ENCODE measurements at places on chromosomes 16 and 17.
A peak's percentile ranks its signal among the peaks of the same experiment; 100 is the strongest.

DNA sequence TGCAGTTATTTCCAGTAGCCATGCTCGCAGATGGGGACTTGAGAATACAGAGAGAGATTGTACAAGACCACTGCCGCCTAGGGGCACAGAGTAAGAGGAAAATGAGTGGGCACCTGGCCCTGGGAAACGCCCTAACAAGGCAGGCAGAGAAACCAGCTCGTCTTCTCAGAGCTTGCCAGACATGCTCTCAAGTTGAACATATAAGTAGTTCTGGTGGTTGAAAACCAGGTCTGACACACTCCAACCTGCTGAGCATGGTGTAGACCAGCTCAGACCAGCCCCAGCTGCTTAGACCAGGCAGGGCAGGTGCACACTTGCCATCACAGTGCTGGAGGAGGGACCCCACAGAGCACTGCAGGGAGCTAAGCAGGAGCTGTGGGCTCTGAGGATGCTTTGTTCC, 250.5 kb downstream of the CPPED1 start:
- no peak for DNase-seq
- no peak overlapping the region for H3K4me3 ChIP-seq
- no peaks in the 10 kb centered on the region for H3K36me3 ChIP-seq
- H3K27me3 ChIP-seq, result no peaks in the 10 kb centered on the region
- no peaks in the 10 kb centered on the region for H3K4me1 ChIP-seq

DNA sequence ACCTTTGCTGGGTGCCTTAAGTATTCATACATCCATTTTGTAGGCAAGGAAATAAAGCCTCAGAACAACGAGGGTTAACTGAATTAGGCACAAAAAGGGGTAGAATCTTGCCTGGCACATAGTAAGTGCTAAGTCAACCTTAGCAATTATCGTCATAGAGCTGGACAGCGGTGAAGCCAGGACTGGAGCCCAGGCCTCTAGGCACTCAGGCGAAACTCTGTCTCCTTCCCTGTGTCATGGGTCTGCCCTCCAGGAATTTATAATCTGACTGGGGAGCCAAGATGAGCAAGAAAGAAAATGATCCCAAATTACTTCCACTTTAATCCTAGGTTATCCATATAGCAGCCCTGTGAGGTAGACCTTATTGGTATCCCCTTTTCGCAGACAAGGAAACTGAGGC, 61.4 kb downstream of the KATNIP start:
- no peak overlapping the region for H3K4me3 ChIP-seq
- DNase-seq, result no peak
- no peaks in the 10 kb centered on the region for H3K36me3 ChIP-seq
- no peaks in the 10 kb centered on the region for H3K4me1 ChIP-seq
- H3K27me3 ChIP-seq, result no peaks in the 10 kb centered on the region

GRCh38 chr16:591892-592517, 2.1 kb downstream of the RAB40C start:
- no peak overlapping the region for H3K4me3 ChIP-seq
- H3K4me1 ChIP-seq, result peaks cover 33% of the 10 kb centered on the region
- no peaks in the 10 kb centered on the region for H3K36me3 ChIP-seq

DNA sequence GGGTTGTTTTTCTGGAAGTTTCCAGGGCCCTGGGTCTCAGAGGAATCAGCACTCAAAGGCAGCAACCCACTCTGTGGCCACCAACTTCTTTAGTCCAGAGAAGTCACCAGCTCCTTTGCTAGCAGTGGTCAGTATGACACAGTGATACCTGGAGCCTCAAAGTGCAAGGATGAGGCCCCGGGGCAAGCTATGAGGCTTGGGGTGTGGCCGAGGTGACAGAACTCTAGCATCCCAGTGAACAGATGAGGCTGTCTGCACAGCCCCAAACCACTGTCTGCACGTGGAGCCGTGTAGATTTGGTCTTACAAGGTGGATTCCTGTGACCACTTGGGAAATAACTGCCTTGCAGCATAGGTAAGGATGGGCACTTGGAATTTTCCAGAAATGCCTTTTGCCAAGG, 24.9 kb downstream of the TEKT5 start:
- H3K4me1 ChIP-seq, result no peaks in the 10 kb centered on the region
- H3K36me3 ChIP-seq, result no peaks in the 10 kb centered on the region
- no peak overlapping the region for H3K4me3 ChIP-seq
- H3K27me3 ChIP-seq, result no peaks in the 10 kb centered on the region
- H3K27ac ChIP-seq, result no peak overlapping the region

DNA sequence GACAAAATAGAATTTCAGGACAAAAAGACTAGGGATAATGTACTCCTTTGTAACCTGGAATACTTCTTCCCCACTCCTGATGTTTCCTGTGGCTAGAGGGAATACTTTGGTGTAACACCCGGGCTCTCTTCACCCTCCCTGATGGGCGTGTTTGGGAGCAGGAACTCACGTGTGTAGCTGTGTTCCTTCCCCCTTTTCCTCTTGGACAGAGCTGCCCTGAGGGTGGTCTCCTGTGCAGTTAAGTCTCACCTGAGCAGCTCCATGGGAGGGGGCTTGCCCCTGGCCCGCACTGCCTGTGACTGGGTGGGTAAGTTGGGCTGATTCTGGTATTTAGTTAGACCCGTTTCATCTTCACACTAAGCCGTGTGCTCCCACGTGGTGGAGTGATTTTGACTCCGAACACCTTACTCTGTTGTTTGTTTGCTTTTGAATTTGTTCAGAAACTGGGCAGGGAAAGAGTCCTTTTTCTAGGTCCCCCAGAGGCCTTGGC, 87.9 kb downstream of the OR1D5 start:
- H3K4me1 ChIP-seq, result no peaks in the 10 kb centered on the region
- H3K27ac ChIP-seq, result no peak overlapping the region
- H3K36me3 ChIP-seq, result no peaks in the 10 kb centered on the region
- H3K4me3 ChIP-seq, result no peak overlapping the region
- H3K27me3 ChIP-seq, result no peaks in the 10 kb centered on the region

DNA sequence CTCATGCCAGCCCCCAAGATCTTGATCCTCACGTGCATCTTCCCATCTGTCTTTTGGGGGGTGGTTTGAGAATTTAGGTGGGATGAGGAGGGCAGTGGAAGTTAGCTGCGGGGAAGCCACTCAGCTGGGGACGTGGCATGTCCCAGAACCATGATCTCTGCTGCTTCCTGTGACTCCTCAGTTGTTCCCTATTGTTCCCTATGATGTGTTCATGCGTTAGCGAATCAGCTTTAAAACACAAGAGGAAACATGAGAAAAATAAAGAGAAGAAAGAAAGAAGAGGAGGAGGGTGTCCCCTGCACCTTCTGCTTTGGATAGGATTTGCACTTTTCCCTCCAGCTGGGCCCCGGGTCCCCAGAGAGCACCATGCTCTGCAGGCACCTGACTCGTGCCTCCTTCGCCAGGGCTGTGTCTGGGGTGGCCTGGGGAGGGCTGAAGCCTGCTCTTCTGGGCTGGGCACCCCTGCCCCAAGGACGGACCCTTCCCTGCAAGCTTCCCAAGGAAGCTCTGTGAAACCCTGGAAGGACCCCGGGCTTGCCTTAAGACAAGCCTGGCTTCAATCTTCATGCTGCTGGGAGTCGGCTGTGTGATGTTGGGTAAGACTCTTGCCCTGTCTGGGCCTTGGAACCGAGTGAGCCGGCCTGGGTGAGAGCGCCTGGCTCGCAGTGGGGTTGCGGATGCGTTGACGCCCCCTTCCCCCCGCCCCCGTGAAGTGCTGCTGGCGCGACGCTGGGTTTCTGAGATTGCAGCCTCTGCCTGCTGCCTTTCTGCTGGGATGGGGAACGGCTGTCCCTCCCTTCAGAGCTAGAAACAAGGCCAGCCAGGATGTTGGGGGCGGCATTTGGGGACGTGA, 62.8 kb upstream of the CIBAR2 start:
- no peak overlapping the region for H3K4me3 ChIP-seq
- H3K36me3 ChIP-seq, result no peaks in the 10 kb centered on the region
- peaks cover 64% of the 10 kb centered on the region for H3K4me1 ChIP-seq
- H3K27me3 ChIP-seq, result no peaks in the 10 kb centered on the region
- no peak for DNase-seq

DNA sequence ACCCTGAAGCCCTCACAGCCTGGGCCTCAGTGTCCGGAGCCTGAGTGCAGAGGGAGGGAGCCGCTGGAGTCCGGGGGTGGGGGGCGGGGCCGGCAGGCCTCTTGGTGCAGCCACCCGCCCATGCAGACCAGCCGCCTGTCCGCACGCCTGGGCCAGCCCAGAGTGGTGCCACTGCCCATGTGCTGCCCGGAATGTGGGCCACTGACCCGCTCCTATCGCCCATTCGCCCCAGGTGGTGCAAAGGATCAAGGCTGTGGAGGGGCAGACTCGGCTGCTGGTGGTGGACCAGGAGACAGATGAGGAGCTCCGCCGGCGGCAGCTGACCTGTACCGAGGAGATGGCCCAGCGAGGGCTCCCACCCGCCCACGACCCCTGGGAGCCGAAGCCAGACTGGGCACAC, 2.6 kb downstream of the NHERF2 start:
- DNase-seq, result no peak
- no peak overlapping the region for H3K27ac ChIP-seq
- H3K27me3 ChIP-seq, result no peaks in the 10 kb centered on the region
- peaks cover 25% of the 10 kb centered on the region for H3K4me1 ChIP-seq

GRCh38 chr16:12896562-12896961, 4.8 kb upstream of the SHISA9 start:
- H3K36me3 ChIP-seq, result no peaks in the 10 kb centered on the region
- H3K4me1 ChIP-seq, result peaks cover 4% of the 10 kb centered on the region
- H3K27me3 ChIP-seq, result no peaks in the 10 kb centered on the region
- no peak overlapping the region for H3K4me3 ChIP-seq
- DNase-seq, result no peak

- DNase-seq, result no peak
- H3K4me3 ChIP-seq, result no peak overlapping the region
- no peaks in the 10 kb centered on the region for H3K36me3 ChIP-seq
- H3K4me1 ChIP-seq, result no peaks in the 10 kb centered on the region
Observed at GRCh38 chr16:86794216-86794864, 216.0 kb downstream of the FOXL1 start.

DNA sequence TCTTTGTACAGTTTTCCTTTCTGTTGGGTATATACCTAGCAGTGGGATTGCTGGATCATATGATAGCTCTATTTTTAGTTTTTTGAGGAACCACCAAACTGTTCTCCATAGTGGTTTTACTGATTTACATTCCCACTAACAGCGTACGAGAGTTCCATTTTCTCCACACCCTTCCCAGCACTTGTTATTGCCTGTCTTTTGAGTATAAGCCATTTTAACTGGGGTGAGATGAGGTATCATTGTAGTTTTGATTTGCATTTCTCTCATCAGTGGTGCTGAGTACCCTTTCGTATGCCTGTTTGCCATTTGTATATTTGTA, 887 bp upstream of the EVI2B start:
- no peak overlapping the region for H3K4me3 ChIP-seq
- DNase-seq, result no peak
- H3K27ac ChIP-seq, result no peak overlapping the region
- no peaks in the 10 kb centered on the region for H3K36me3 ChIP-seq
- no peaks in the 10 kb centered on the region for H3K4me1 ChIP-seq

DNA sequence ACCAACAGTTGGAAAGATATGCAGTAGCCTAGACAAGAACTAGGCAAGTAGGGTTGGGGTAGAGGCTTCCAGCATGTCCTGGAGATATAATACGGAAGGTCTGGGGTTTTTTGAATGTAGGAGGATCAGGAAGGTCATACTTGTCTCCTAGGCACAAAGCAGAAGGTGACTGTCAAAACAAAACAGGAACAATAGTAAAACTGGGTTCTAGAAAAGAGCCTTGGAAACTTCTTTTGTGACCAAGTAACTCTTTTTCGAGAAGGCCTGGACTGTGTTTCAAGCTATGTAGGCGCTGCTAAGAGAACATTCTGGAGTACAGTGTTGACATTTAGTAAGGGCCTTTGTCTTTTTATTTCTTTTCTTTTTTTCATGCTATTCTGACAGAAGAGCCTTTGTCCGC, 26.9 kb upstream of the TENT4B start:
- H3K27ac ChIP-seq, result no peak overlapping the region
- no peaks in the 10 kb centered on the region for H3K27me3 ChIP-seq
- H3K4me1 ChIP-seq, result no peaks in the 10 kb centered on the region

- H3K27ac ChIP-seq, result peak overlapping the region; percentile 10
- no peaks in the 10 kb centered on the region for H3K27me3 ChIP-seq
- peaks cover 50% of the 10 kb centered on the region for H3K4me1 ChIP-seq
- DNase-seq, result peak; percentile 60
- H3K4me3 ChIP-seq, result no peak overlapping the region
- H3K36me3 ChIP-seq, result no peaks in the 10 kb centered on the region
Observed at GRCh38 chr17:17737961-17738894, 57.0 kb downstream of the RAI1 start.

DNA sequence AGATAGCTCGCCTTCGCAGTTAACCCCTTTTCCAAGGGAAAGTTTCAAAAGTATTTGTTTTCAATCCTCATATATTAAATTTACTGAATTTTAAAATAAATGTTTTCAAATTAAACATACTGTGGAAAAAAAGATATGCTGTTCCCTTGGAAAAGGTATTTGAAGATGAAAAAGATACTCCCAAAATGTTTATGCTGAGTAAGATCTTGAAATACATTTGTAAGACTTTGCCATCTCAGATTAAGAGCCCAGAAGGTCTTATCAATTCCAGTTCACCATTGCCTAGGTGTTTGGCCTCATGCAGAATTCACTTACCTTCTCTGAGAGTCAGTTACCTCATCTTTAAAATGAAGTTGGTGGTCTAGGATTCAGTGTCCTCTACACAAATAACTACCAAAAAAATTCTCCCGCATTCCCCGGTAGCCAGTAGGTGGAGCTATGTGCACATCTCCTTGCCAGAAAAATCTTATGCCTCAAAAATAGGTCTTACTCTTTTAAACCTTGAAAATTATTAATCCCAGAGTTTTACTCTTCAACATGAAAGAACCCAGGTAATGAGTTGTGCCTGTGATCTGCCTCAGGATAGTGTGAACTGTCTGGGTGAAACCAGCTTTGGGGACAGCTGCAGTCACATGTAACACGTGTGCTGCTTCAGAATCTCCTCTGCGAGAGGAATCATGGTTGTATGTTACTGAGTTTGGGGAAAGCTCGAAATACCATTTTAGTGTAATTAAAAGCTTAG, 178.3 kb downstream of the MRTFB start:
- H3K4me1 ChIP-seq, result no peaks in the 10 kb centered on the region
- peak; percentile 62 for DNase-seq
- H3K36me3 ChIP-seq, result no peaks in the 10 kb centered on the region

DNA sequence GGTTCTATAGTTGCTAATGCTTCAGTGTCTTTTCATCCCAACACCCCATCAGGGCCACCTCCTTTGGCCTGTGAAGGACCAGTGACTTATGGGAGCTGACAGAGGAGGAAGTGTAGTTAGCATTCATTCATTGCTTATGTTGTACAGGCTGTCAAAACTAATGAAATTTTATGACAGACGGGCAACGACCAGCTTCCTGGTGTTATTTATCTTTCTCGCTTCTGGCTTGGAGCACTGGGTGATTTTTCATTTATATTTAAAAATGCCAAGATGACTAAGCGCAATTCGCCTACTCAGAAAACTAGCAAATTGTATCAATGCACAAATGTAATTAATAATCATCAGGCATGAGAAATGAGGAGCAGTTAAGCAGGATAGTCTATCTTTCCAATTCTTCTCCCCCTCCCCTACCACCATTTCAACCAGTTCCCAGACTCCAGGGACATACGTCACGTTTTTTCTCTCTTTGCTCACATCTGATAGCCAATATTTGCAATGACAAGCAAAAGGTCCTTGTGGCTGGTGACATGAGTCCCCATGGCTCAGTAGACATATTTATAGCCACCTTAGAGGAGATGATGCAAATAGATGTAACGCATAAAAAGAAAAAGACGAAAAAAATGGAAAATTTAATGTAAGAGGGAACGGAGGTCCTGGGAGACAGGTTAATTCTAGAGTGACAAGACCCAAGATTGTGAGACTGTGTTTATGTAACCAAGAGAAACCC, 11.2 kb downstream of the CDRT15 start:
- no peaks in the 10 kb centered on the region for H3K36me3 ChIP-seq
- H3K27me3 ChIP-seq, result no peaks in the 10 kb centered on the region
- H3K27ac ChIP-seq, result no peak overlapping the region
- DNase-seq, result no peak

- H3K27ac ChIP-seq, result no peak overlapping the region
- DNase-seq, result no peak
- H3K27me3 ChIP-seq, result no peaks in the 10 kb centered on the region
- H3K4me1 ChIP-seq, result peaks cover 11% of the 10 kb centered on the region
Observed at GRCh38 chr16:85543536-85543935, 69.6 kb upstream of the GSE1 start.
